Stimulated activated effector memory CD8-positive, alpha-beta T cell treated with anti-CD3 and anti-CD28 coated beads, Interleukin-12 subunit alpha, Interleukin-12 subunit beta, amount 100 ng/mL, for 72 hours (primary cell): ENCODE measurements at places on chromosomes 1 and 21.

DNA sequence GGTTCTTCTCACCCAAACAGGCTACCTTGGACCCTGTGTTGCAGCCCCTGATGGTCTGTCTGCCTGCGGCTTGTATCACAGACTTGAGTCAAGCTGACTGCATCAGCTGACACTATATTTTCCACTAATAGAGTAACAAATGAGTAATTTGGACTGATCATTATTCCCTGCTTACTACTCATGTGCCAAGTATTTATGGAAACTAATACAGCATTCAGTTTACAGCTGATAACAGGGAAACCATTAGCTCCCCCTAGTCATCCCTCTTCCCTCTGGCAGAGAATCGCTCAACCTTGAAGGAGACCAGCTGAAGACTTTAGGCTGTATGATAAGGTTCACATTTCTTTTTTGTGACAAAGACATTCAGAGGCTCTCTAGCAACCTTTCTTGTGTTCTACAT, 116.6 kb upstream of the SYT6 start:
- DNase-seq, result no peak

DNA sequence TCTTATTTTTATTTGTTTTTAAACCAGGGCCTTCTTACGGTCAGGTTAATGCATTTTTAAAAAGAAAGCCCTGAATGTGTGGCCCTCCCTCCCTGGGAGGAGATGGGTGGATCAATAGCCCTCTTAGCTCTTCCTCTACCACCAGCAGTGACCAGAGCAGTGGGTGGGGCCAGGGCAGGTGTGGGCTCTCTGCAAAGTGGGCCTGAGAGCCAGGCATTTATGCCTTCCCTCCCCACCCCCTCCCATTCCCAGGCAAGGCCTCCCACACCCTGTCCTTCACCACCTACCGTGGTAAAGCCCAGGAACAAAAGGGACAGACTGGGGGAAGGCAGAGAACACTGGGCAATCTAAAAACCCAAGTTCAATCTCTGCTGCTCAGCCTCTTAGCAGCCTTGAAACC, 63.9 kb downstream of the SSBP3 start:
- DNase-seq, result no peak

DNA sequence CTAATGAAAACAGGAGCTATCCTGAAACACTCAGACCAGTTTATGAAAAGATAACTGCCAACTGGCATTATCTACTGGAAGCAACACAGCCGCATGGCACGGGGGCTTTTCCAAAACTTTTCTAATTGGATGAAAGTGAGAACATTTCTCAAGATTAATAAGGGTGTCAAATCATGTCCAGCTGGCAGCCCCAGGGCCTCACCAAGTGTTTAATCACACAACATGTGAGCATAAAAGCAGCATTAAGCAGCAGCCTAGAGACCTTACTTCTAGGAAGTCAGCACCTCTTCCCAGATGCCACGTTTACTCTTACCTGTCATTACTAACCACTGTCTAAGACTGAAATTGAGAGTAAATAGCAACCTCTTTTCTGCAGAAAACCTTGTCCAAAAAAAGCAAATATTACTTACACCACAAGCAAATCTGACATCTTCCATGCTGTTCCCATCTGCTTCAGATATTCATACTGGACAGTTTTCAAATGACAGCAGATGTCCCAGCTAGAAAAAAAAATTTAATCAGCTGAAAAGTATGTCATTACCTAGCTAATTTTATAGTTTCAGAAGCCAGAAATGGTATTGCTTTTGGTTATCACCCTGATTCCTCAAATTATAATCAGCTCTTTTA, 341.5 kb upstream of the ZP4 start:
- DNase-seq, result no peak

DNA sequence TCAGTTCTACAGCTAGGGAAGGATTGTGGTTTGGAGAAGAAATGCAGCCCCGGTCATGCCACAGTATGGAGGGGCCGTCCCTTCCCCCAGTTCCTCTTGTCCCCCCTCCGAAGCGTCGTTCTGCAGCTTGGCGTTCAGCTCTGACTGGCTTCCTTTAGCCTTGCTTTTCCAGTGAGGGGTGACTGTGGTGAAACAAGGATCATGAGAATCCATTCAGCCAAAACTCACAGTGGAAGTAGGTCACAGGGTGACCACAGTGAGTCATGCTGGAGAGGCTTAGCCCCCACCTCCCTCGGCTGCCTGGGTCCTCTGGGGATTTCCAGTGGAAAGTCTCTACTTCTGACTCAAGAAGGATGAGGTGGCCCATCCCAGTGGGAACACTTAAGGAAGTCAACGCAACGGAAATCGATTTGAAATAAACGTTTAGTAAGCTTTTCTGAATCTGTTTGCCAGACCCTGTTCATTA, 37.3 kb upstream of the COL6A2 start:
- DNase-seq, result no peak

DNA sequence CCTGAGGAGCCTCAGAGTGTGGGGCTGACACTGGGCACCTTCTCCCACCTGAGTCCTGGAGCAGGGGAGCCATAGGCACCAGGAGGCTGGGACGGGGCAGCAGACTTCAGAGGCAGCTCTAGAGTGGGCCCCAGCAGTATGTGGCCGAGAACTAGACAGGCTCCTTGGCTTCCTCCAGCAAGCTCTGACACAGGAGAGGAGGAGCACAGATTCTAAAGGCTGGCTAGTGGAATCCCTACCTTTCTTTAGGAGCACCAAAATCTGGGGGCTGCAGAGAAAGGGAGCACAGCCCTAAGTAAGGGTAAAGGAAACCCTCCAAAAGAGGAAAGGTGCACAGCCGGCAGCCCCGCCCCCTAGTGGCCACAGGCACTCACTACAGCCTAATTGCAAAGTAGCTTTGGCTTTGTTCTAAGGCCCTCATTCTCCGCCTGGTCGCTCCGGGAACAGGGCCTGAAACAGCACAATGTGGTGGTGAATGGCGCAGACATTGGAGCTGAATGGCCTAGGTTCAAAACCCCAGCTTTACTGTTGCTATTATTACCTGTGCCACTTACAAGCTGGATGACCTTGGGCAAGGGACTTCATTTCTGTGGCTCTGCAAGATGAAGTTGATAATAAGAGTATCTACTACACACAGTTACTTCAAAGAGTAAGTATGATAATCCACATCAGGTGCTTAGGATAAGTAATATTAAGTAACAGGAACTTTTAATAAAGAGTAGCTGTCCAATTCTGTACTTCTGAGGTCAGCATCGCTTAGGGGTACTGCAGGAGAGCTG, 8.8 kb upstream of the GUCA2A start:
- DNase-seq, result peak; percentile 76

DNA sequence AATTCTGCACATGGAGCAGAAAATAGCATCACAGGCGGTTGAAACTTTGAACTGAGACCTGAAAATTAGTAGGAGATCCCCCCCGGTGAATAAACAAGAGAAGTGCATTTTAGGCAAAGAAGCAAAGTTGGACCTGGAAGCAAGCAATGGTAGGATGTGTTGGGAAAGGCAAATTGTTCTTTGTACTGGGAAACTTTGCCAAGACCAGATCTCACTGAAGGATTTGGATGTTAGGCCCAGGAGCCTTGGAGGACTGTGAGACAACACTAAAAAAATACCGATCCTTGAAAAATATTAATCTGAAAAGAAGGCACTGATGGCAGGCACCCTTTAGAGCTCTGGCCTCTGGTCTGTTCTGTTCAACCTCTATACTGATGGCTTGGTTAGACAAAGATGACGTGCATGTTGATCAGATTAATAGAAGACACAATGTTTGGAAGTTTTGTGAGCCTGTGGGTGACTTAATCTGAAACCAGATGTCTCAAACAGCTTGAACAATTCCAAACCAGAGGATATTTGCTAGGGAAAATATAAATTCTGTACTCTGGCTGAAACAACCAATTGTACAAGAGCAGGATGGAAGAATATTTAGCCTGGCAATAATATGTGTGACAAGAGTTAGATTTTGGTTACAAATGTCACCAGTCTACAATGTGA, 108.4 kb downstream of the ROR1 start:
- no peak for DNase-seq

DNA sequence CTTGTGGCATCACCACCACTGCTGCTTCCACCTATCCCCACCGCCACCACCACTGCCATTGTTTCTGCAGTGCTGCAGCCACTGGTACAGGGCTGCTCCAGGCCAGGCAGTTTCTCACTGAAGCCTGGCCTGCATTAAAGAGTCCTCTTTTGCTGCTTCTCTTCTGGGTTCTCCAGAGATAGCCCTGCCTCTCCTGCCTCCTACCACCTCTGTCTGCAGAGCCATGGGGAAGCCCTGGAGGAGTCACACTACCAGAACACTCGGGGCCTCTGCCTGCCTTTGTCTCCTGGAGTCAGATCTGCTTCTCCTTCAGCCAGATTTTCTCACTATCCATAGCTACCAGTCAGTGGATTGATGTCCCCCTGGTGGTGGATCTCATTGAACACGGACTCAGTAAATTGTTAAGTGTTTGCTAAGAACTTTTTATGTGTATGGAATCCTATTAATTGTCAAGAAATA, 37.7 kb upstream of the DDAH1 start:
- DNase-seq, result no peak

GRCh38 chr1:59879574-59879973, 47.0 kb downstream of the CYP2J2 start:
- DNase-seq, result no peak

GRCh38 chr1:167491586-167492461, 26.5 kb downstream of the CD247 start:
- peak; percentile 75 for DNase-seq

- DNase-seq, result no peak
Observed at GRCh38 chr21:33908760-33909159, 6.8 kb downstream of the ATP5PO start.

DNA sequence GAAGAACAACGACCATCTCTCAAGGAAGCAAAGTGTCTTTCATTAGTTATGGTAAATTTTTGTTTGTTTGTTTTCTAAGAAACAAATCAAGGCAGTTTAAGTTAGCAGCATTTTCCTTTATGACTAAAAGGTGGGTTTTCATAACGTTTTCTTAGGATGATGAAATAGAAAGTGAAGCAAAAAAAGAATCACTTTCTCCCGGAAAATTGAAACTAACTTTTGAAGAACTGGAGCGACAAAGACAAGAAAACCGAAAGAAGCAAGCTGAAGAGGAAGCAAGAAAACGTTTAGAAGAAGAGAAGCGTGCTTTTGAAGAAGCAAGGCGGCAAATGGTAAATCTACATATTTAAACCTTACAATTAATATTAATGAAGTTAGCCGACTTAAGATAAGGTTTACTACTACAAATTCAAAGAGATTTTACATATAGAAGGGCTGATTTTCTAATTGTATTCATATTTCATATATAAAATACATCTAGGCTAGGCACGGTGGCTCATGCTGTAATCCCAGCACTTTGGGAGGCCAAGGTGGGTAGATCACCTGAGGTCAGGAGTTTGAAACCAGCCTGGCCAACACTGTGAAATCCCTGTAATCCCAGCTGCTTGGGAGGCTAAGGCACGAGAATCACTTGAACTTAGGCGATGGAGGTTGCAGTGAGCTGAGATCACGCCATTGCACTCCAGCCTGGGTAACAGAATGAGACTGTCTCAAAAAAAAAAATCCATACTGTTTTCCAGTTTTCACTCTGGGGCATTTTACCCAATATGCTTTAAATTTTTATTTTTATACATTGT, 38.3 kb downstream of the NEXN start:
- no peak for DNase-seq
